ENCODE measurements at places on chromosomes 12 and 14.

DNA sequence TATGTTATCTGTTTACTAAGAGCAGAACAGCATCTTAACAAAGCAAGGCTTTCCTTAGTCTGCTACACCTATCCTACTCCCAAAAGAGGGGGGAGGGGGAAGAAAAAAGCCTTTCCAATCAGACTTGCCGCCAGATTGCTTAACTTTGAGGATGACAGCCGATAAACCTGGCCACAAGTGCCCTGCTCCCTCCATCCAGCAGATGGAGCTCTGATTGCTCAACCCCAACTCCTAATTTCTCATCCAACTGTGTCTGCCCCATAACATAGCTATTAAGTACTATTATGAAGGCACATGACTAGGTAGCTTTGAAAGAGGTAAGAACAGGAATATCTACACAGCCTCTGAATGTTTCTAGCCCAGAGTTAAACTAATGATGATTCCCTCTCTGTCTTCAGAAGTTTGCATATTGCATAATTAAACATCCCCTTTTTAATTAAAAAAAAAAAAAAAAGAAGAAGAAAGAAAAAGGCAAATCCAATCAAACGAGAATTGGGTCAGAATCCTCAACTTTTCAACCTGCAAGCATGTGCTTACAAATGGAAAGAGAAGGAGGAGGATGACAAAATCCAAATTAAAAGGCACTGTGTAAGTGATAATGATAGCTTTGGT is 247.4 kb downstream of the GALC start:
- no peak for DNase-seq

- DNase-seq, result no peak
Observed at GRCh38 chr14:73651005-73651404, 6.2 kb downstream of the DNAL1 start.

- DNase-seq, result no peak
Observed at GRCh38 chr14:61841145-61841544, 78.9 kb downstream of the SNAPC1 start.

DNA sequence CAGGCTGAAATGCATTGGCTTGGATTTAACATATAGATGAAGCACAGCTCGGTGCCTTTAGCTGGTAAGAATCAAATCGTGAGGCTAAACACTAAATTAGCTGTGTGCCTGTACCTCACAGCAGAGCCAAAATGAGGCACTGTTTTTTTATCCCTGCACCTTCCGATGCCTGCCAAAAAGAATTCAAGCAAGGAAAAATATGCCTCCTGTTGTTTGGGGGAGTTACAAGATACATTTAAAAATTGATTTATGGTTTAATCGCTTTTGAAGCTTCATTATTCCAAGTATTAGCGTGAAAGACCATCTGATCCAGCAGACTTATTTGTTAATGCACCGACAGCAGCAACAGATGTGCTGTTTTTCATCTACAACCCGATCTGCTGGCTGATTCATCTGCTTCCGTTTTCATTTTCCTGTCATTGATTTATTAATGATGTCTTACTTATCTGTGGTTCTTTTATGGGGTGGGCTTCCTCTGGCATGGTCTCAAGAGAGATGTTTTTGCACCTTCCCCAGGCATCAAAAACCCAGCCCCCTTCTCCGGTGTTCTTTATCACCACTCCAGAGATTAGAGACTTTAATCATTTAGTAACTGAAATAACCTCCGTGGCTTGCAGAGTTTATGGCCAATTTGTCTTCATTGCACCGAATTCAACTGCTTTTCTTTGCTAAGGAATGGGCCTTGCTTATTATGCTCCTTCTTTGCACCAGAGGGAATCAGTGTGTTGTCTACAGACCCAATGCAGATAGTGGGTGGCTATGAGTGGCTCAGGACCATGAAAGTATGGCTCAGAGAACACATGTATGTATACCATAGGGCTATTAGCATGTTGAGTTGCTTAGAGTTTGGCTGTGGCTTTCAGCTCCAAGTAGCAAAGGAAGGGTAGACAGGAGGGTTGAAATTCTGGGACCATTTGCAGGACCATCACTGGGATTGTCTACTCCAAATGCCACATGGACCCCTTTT is 166.8 kb upstream of the TMEM260 start:
- DNase-seq, result no peak

GRCh38 chr12:19085090-19085489 is 44.4 kb upstream of the PLEKHA5 start:
- DNase-seq, result no peak

DNA sequence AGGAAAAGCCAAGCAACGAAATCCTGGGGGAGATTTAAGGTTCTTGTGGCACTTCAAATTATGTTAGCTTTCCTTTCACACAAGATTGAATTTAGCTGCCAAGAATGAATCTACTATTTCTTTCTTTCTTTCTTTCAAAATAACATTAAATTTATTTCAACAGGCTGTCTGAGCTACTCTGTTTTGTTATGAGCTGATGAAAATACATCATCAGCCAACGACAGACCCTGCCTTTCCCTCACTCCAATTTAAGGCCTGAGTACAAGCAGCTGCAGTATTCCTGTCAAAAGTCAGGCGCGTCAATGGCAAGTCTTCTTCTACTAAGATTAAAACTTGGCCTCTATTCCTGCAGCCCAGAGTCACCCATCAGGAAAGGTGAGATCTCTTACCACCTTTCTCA is 347.7 kb upstream of the FLRT2 start:
- no peak for DNase-seq
